ENCODE measurements at places on chromosomes 2 and 18. TPM values are rescaled to one million over a fixed set of nuclear protein-coding genes. Genes with fewer than 3 reads are reported as not detected.

TMEM169 gene
- 0.36 TPM for total RNA-seq

NEU2 gene
- total RNA-seq: not detected

FAM237A gene
- total RNA-seq: not detected

DPP10 gene
- total RNA-seq: 0.48 TPM

EMILIN1 gene
- 62.7 TPM for total RNA-seq

LYG2 gene
- not detected for total RNA-seq

HTRA2 gene
- 34.3 TPM for total RNA-seq

ASTL gene
- total RNA-seq: not detected

B3GNT7 gene
- total RNA-seq: 12.6 TPM

CD302 gene
- total RNA-seq: 194 TPM

NTSR2 gene
- total RNA-seq: not detected

NFATC1 gene
- 21.8 TPM for total RNA-seq

FAM161A gene
- total RNA-seq: 1.9 TPM

RPRD1A gene
- 53.7 TPM for total RNA-seq

ANKRD30B gene
- total RNA-seq: not detected

ARHGAP15 gene
- 26.5 TPM for total RNA-seq

SERPINB12 gene
- not detected for total RNA-seq

LYPD6 gene
- 1.2 TPM for total RNA-seq

BMP10 gene
- total RNA-seq: not detected

M1AP gene
- total RNA-seq: 0.88 TPM

HOXD10 gene
- total RNA-seq: 0.56 TPM

OXER1 gene
- total RNA-seq: 0.44 TPM

TEX44 gene
- total RNA-seq: not detected

VIT gene
- total RNA-seq: 10.2 TPM

LCT gene
- not detected for total RNA-seq

POTEJ gene
- total RNA-seq: not detected

MAP2 gene
- total RNA-seq: 19.2 TPM
